GDM1 (cell line): ENCODE measurements at places on chromosomes 7 and 10.

GRCh38 chr10:109245821-109246220, 677.5 kb downstream of the XPNPEP1 start:
- no peak for DNase-seq

DNA sequence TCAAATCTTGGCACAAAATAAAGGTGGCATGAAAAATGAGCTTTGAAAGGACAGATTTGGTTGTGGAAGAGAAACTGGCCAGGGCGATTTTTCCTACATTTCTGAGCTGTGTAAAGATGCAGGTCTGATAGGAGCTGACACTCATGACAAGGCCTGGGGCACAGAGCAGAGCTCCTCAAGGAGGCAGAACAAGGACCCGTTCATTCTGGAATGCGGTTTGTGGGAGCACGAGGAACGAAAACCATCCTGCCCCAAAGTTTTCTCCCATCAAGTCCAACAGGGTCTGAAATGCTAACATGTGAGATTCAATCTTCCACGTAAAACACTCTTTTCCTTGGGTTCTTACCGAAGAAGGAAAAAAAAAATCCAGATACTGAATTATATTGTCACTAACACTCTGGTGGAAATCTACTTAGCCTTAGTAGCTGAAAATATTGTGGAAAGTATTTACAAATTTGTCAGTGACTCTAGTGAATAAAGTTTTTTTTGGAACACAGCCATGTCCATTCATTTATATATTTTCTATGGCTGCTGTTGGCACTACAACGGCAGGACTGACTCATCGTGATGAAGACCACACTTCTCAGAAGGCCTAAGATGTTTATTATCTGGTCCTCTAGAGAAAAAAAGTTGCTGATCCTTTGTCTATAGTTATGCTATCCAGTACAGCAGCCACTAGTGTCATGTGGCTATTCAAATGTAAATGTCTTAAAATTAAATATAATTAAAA, 215.7 kb downstream of the BAMBI start:
- no peak for DNase-seq

DNA sequence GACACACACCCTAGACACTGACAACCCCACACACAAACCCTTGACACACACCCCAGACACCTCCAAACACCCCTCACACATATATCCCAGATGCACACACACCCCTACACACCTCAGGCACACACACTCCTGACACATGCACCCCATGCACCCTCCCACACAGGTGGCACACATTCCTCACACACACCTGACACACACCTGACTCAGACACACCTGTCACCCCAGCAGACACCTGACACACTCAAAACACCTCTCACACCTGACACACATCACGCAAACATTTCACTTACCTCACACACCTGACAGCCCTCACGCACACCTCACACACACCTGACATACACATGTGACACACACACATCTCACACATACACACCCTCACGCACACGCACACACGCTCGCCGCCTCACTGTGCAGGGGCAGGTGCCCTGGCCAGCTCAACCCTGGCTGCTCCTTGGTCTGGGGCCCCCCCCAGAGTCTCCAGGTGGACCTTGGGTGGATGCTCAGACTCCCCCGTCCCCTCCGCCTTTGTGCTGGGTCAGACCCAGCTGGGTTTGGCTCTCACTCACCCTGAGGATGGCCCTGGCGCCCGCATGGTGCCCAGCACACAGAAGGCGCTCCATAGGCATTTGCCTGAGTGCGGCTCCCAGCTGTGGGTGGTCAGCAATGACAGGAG, 3.1 kb upstream of the CALY start:
- DNase-seq = no peak

- DNase-seq = no peak
Measured at GRCh38 chr10:77946084-77946483, 19.5 kb upstream of the DLG5 start.

DNA sequence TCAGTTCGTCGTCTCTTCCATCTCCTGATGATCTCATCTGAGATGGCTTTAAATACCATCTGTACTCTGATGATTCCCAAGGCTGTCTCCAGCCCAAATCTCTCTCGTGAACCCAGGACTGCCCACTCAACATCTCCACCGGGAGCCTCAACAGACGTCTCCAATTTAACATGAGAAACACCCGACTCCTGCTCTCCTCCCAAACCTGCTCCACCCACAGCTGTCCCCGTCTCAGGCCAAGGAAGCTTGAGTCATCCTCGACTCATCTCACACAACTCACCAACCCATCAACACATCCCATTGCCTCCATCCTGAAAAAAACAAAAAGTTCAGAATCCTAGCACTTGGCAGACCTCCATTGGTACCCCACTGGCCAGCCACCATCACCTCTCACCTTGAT, 29.7 kb upstream of the CALN1 start:
- no peak for DNase-seq

- DNase-seq = no peak
Measured at GRCh38 chr10:46558122-46558391, 1.6 kb upstream of the GPRIN2 start.

DNA sequence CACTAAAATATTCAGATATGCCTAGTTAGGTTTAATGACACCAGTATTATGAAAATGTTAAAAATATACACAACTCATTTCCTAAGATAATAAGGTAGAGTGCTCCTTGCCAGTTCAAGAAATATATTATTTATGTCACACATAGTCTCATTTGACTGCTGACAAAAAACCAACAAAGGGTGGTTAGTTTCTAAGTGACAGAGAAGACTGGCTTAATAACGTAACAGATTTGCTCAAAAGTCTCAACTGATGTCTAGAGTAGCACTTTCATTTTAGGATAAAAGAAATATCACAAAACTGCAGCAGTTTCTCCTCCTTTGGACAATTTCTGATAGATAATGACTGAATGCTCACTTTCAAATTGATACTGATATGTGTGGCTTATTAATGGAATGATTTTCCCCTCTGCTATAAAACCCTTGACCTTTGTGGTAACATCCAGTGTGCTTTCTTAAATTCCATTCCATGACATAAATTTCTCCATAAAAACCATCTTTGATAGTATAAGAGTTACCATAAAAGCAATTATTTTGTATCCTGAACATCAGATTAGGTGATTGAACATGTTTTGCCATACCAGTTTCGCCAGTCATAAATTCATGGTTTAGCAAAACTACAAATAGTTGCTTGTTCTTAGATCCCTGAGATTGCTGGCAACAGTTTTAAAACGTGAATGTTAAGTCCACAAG, 94.2 kb downstream of the NRBF2 start:
- no peak for DNase-seq
